ENCODE measurements at places on chromosomes 13 and 19. TPM values are rescaled to one million over a fixed set of nuclear protein-coding genes. Genes with fewer than 3 reads are reported as not detected.

The TEX26 gene
- total RNA-seq, result not detected

The CKAP2 gene
- 31.7 TPM for total RNA-seq

The SH2D3A gene
- total RNA-seq, result not detected

The ZNF844 gene
- 6.7 TPM for total RNA-seq

The NFIX gene
- total RNA-seq, result 29.7 TPM

The POU2F2 gene
- total RNA-seq, result 1.5 TPM

The FGF9 gene
- total RNA-seq, result 0.05 TPM

The CDC42EP5 gene
- total RNA-seq, result 7.8 TPM

The FFAR1 gene
- total RNA-seq, result not detected

The ZNF841 gene
- total RNA-seq, result 40.3 TPM

The ZNF468 gene
- total RNA-seq, result 27.6 TPM

The PGLYRP2 gene
- not detected for total RNA-seq

The CGB3 gene
- total RNA-seq, result not detected

The ZNF566 gene
- total RNA-seq, result 11.4 TPM

The RXFP2 gene
- total RNA-seq, result not detected

The TSHZ3 gene
- 12.5 TPM for total RNA-seq

The AKT1S1 gene
- total RNA-seq, result 13.5 TPM

The OXGR1 gene
- total RNA-seq, result not detected

The IGSF23 gene
- not detected for total RNA-seq

The METTL21C gene
- not detected for total RNA-seq

The TSSK6 gene
- 1.2 TPM for total RNA-seq

The ZNF546 gene
- 5.6 TPM for total RNA-seq

The PCDH9 gene
- 2.6 TPM for total RNA-seq

The CYSLTR2 gene
- total RNA-seq, result 0.30 TPM

The LRRC25 gene
- not detected for total RNA-seq

The ZNF98 gene
- not detected for total RNA-seq

The CALR3 gene
- total RNA-seq, result 0.09 TPM

The CD177 gene
- not detected for total RNA-seq

The GRK1 gene
- total RNA-seq, result not detected
